ENCODE measurements at places on chromosomes 2 and 18. TPM values are rescaled to one million over a fixed set of nuclear protein-coding genes. Genes with fewer than 3 reads are reported as not detected.

UNC50 gene
- 14.6 TPM for total RNA-seq

CRYBA2 gene
- 5.9 TPM for total RNA-seq

SULT1C4 gene
- 0.69 TPM for total RNA-seq

EGR4 gene
- total RNA-seq = not detected

BOK gene
- 24.8 TPM for total RNA-seq

BUB1 gene
- total RNA-seq = 0.17 TPM

PLGLB2 gene
- 0.87 TPM for total RNA-seq

DTNA gene
- 32.2 TPM for total RNA-seq

GRCh38 chr18:53018791-53019190 lies 678.8 kb downstream of the DCC start:
- DNase-seq = no peak
- H3K27ac ChIP-seq = no peak overlapping the region
- no peaks in the 10 kb centered on the region for H3K4me1 ChIP-seq
- H3K27me3 ChIP-seq = no peaks in the 10 kb centered on the region
- H3K36me3 ChIP-seq = no peaks in the 10 kb centered on the region

DNA sequence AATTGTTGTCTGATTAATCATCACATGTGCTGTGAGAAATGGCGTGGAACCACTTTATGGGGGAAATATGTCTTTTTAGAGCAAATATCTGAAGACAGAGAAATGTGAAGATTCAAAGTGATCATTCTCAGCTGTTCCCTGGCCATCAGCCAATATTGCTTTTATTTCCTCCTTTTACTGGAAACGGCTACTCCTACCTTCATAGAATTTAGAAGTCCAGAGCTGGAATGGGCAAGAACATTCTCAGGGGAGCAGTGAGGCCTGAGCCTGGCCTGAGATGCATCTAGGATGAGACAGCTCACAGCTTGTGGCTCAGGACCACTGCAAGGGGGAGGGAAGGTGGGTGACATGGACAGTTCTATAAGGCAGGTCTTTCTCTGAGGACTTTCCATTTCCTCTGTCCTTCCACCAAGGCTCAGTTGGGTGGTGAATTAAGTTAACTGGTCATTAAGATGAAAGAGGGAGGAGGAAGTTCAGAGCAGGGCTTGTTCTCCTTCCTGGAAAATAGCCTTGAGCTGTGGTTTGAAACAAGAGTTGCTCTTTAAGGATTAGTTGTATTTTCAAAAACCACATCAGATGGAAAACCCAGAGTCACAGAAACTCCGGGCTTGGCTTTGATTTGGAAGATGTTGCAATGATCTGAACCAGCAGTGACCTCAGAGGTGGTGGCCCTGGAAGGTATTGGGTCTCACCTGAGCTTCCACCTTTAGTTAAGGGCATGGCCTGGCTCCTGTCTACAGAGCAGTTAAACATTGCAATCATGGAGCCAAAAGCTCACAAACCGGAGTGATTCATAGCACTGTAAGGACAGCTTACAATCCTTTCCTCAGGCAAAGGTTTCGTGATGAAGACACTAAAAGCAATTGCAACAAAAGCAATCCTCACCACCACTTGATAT lies 144.3 kb downstream of the VAPA start:
- no peak for DNase-seq
- no peaks in the 10 kb centered on the region for H3K27me3 ChIP-seq
- no peak overlapping the region for H3K4me3 ChIP-seq
- no peaks in the 10 kb centered on the region for H3K4me1 ChIP-seq
- H3K27ac ChIP-seq = no peak overlapping the region
- H3K36me3 ChIP-seq = no peaks in the 10 kb centered on the region

DNA sequence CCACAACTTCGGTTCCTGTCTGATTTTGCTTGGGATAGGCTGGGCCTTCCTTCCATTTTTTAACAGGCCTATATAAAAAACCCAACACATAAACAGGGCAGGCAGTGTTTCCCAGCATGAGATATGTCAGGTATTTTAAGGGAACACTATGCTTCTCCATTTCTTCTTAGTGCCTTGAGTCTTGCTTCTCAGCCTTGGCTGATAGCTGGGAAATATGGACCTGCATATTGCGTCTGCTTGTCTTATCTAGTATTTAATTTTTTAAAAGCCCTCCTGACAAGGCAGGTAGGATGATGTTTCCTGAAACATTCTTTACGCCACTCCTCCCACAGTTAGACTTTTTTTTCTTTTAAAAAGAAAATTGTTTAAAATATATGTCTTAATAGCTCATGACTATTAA lies 45.5 kb upstream of the NABP1 start:
- H3K27ac ChIP-seq = no peak overlapping the region
- no peak for DNase-seq
- H3K4me1 ChIP-seq = peaks cover 2% of the 10 kb centered on the region
- no peak overlapping the region for H3K4me3 ChIP-seq
- H3K27me3 ChIP-seq = no peaks in the 10 kb centered on the region

DNA sequence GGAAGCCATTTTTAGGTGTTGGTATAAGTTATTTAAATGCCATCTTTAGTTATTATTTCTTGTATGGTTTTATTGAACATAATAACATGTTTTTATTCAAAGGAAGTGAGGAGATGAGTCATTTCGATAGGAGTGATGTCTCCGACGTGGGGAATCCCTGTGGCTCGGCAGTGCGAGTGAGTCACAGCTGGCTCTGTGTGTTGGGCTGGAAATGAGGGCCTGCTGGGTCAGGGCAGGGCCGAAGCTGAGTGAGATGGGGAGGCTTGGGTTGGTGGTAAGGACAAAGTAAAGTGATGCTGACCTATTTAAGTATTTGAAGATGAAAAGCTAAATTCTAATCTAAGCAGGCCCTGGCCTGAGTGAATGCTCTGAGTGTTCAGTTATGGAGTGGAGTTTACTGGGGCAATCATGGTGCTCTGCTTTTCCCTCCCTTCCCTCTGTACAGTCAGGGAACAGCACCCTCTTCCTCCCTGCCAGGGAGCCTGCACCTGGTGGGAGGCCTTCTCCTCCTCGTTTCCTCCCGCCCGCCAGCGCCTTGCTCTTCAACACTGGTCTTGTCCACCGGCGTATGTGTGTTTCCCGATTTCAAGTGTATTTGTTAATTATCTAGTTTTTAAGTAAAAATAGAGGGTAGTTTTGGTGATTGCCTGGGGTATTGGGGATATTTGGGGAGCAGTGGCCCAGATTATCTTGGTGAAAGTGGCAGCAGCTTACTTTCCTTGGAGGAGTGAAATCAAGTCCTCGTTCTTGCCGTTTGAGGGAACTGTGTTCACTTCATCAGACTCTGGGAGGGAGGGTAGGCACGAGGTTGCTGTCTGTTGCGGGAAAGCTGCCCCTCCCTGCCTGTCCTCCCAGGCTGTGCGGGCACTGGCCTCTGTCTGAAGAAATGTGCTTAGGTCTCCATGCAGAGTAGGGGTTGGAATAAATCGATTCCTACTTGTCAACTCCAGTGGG lies 157.0 kb downstream of the LDLRAD4 start:
- no peaks in the 10 kb centered on the region for H3K4me1 ChIP-seq
- H3K27ac ChIP-seq = no peak overlapping the region

- no peaks in the 10 kb centered on the region for H3K4me1 ChIP-seq
- H3K27ac ChIP-seq = no peak overlapping the region
- DNase-seq = no peak
- no peak overlapping the region for H3K4me3 ChIP-seq
Observed at GRCh38 chr2:15378148-15378908, 182.8 kb downstream of the NBAS start.

- no peaks in the 10 kb centered on the region for H3K4me1 ChIP-seq
- no peaks in the 10 kb centered on the region for H3K27me3 ChIP-seq
- DNase-seq = peak; percentile 65
Observed at GRCh38 chr2:205776139-205776538, 93.8 kb downstream of the NRP2 start.

- DNase-seq = peak; percentile 85
- peaks cover 6% of the 10 kb centered on the region for H3K4me1 ChIP-seq
- no peaks in the 10 kb centered on the region for H3K27me3 ChIP-seq
- no peaks in the 10 kb centered on the region for H3K36me3 ChIP-seq
- peak within 1 kb of the TSS; percentile 63 for H3K4me3 ChIP-seq
Observed at GRCh38 chr18:10453806-10454680, at the start of gene APCDD1. TSS of gene APCDD1 (plus strand) at chr18:10454635. CDS start at chr18:10454982, 347 bp downstream.

GRCh38 chr2:104862058-104862941 lies 8.4 kb downstream of the POU3F3 start:
- peaks cover 19% of the 10 kb centered on the region for H3K27me3 ChIP-seq
- DNase-seq = no peak
- no peak overlapping the region for H3K4me3 ChIP-seq
- H3K36me3 ChIP-seq = no peaks in the 10 kb centered on the region

DNA sequence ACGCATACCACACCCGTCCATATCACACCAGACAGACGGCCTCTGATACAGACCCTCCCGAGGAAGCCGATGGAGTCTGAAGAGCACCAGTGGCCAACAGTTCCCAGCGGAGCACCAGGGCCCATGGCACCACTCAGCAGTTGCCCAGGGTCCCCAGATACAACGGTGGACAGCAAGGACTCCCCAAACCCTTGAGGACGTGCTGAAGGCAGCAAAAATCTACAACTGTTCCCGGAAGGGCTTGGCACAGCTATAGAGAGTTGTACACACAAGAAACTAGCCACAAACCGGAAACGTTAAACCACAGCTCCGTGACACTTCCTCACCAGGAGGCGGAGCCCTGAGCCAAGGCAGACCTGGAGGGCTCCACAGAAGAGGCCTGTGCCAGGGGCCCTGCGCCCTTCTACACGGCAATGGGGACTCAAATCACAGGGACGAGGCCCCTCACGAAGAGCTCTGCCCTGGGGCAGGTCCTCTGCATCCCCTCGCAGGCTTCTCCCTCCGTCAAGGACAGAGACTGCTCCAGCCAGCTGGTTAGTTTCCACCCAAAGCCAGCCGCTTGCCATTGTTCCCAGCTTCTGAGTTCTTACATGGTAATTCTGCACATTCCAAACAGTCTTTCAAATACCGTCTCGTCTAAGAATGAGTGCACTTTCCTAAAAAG lies 133.4 kb downstream of the HDAC4 start:
- H3K4me3 ChIP-seq = no peak overlapping the region
- DNase-seq = no peak
- H3K36me3 ChIP-seq = no peaks in the 10 kb centered on the region
- peak overlapping the region; percentile 38 for H3K27ac ChIP-seq

DNA sequence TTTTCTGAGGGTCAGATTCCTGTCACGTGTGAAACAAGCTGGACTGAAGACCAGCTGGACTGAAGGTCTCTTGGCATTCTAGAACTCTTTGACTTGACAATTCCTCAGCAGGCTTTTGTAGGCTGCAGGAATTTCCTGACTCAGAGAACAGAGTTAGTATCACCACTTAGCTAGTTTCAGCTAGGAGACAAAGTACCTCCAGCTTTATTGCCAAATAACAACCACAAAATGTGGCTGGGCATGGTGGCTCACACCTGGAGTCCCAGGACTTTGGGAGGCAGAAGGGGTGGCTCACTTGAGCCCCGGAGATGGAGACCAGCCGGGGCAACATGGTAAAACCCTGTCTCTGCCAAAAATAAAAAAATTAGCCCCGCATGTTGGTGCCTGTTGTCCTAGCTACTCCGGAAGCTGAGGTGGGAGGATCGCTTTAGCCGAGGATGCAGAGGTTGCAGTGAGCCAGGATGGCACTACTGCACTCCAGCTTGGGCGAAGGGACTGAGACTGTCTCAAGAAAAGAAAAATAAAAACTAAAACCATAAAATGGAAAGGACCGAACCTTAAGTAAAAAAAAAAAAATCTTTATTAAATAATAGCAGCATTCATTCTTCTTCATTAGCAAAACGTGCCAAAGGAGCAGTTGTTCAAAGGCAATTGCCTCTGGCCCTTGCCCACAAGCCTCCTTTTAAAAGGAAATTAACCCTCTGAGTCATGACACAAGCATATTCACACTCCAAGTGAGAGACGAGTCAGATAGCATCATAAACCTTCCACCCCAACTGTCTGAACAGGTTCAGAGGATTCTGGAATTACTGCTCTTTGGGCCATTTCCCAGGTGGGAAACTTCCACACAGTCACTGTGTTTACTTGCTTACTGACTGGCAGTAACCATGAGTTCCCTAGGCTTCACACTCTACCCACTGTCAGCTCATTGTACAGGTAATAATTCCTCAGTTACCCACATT lies 88.9 kb downstream of the MYL12B start:
- no peaks in the 10 kb centered on the region for H3K4me1 ChIP-seq
- no peak for DNase-seq
- no peaks in the 10 kb centered on the region for H3K36me3 ChIP-seq
- H3K27ac ChIP-seq = no peak overlapping the region
- no peaks in the 10 kb centered on the region for H3K27me3 ChIP-seq
- H3K4me3 ChIP-seq = no peak overlapping the region

GRCh38 chr2:201930831-201931230 lies 102.8 kb upstream of the FZD7 start:
- H3K4me1 ChIP-seq = no peaks in the 10 kb centered on the region
- no peaks in the 10 kb centered on the region for H3K36me3 ChIP-seq
- H3K4me3 ChIP-seq = no peak overlapping the region
- DNase-seq = no peak

- H3K4me3 ChIP-seq = no peak overlapping the region
- H3K27ac ChIP-seq = no peak overlapping the region
- H3K4me1 ChIP-seq = no peaks in the 10 kb centered on the region
Observed at GRCh38 chr2:209905691-209906090, 96.7 kb upstream of the RPE start.

DNA sequence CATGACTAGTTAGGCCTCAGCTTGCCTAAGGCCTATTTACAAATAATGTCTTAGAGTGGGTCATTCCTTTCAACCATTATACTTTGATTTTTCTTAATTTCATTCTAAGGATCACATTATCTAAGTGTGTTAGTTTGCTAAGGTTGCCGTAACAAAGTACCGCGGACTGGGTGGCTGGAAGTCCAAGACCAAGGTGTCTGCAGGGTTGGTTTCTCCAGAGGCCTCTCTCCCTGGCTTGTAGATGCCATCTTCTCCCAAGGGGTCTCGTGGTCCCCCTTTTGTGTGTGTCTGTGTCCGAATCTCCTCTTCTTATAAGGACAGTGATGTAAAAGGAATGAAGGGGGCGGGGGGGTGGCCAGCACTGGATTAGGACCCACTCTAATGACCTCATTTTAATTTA lies 18.4 kb upstream of the ITM2C start:
- no peaks in the 10 kb centered on the region for H3K27me3 ChIP-seq
- no peak overlapping the region for H3K4me3 ChIP-seq
- no peak overlapping the region for H3K27ac ChIP-seq
- H3K4me1 ChIP-seq = no peaks in the 10 kb centered on the region

GRCh38 chr2:127261804-127262406 lies 32.0 kb downstream of the ERCC3 start:
- no peak overlapping the region for H3K27ac ChIP-seq
- no peaks in the 10 kb centered on the region for H3K4me1 ChIP-seq
- no peak for DNase-seq
- H3K4me3 ChIP-seq = no peak overlapping the region
- no peaks in the 10 kb centered on the region for H3K27me3 ChIP-seq

DNA sequence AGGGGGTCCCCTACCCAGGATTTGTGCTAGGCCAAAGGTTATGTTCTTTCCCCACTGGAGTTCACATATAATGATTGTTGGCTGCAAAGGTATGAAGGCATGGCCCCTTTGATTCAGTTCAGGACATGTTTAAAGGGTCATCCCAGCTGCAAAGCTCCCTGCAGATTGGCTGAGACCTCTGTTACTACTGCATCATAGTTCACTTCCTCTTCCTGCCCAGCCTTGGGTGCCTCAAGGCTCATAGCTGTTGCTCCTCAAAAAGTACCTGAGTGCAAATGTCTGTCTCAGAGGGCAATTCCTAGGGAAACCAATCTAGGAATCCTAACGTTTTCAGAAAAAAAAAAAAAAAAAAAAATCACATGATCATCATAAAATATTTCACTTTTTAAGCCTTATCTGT lies 125.1 kb downstream of the ATL2 start:
- no peaks in the 10 kb centered on the region for H3K4me1 ChIP-seq
- no peaks in the 10 kb centered on the region for H3K27me3 ChIP-seq
- no peak for DNase-seq
- no peak overlapping the region for H3K27ac ChIP-seq

Measured in pancreas (tissue), 10 donors.